Activated CD4-positive, alpha-beta T cell treated with anti-CD3 and anti-CD28 coated beads, Interleukin-2, amount 10 ng/mL, durations not matched to agents 7 days and 5 days (primary cell): ENCODE measurements at places on chromosomes 1 and 21.
A peak's percentile ranks its signal among the peaks of the same experiment; 100 is the strongest.

- H3K36me3 ChIP-seq, result no peaks in the 10 kb centered on the region
- peaks cover 6% of the 10 kb centered on the region for H3K27me3 ChIP-seq
- no peak overlapping the region for H3K4me3 ChIP-seq
- no peak for DNase-seq
- H3K4me1 ChIP-seq, result no peaks in the 10 kb centered on the region
Observed at GRCh38 chr1:247453245-247453644, 4.7 kb downstream of the OR2B11 start.

- no peak overlapping the region for H3K27ac ChIP-seq
- no peaks in the 10 kb centered on the region for H3K36me3 ChIP-seq
- peaks cover 4% of the 10 kb centered on the region for H3K4me1 ChIP-seq
- H3K27me3 ChIP-seq, result peaks cover 2% of the 10 kb centered on the region
- no peak for DNase-seq
- H3K4me3 ChIP-seq, result no peak overlapping the region
Observed at GRCh38 chr1:199308349-199308846, 669.6 kb downstream of the PTPRC start.

GRCh38 chr1:58515794-58516401, 30.6 kb downstream of the OMA1 start:
- no peaks in the 10 kb centered on the region for H3K27me3 ChIP-seq
- no peak overlapping the region for H3K4me3 ChIP-seq
- H3K36me3 ChIP-seq, result peaks cover 11% of the 10 kb centered on the region
- H3K4me1 ChIP-seq, result peaks cover 8% of the 10 kb centered on the region
- peak; percentile 53 for DNase-seq
- peak overlapping the region; percentile 38 for H3K27ac ChIP-seq

DNA sequence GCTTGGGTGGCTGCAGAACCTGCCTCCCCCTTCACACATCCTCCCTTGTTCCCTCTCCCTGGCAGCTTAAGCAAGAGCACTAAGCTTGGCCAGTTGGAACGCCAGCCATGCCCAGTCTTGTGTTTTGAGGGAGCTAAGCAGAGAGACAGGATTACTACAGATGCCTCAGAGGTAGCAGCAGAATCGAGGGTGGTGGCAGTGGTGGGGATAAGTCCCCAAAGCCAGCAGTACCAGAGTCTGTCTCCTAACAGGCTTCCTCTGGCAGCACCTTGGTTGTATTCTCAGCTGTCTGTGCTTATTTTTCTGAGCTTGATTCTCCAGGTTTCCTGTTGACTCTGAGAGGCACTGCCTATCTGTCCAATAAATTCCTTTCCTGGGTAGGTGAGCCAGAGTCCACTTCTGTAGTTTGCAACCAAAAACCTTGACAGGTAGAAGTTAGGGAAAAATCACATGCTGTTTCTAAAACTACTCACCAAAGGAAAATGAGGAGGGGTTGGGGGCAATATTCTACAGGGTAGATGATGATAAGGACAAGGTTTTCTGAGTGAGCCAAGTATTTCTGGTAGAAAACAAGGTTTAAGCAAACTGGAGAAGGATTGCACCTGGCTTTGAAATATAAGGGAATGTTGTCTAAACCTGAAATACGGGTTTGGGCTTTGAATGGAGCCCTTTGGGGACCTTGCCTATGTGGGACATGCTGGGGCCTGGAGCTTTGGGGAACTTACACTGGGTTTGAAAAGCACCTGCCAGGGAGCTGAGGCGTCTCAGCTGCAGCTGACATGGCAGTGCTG, 100.8 kb downstream of the PBX1 start:
- no peak overlapping the region for H3K4me3 ChIP-seq
- no peak overlapping the region for H3K27ac ChIP-seq
- peaks cover 14% of the 10 kb centered on the region for H3K4me1 ChIP-seq
- no peaks in the 10 kb centered on the region for H3K36me3 ChIP-seq
- DNase-seq, result no peak

- peaks cover 60% of the 10 kb centered on the region for H3K4me1 ChIP-seq
- peak overlapping the region; percentile 93 for H3K27ac ChIP-seq
- no peak overlapping the region for H3K4me3 ChIP-seq
- peaks cover 51% of the 10 kb centered on the region for H3K36me3 ChIP-seq
- H3K27me3 ChIP-seq, result no peaks in the 10 kb centered on the region
Observed at GRCh38 chr21:17795146-17796036, 23.8 kb downstream of the C21orf91 start.

GRCh38 chr1:62790716-62791115, 6.8 kb downstream of the ATG4C start:
- no peak overlapping the region for H3K27ac ChIP-seq
- no peak overlapping the region for H3K4me3 ChIP-seq
- no peak for DNase-seq
- no peaks in the 10 kb centered on the region for H3K27me3 ChIP-seq

- no peak overlapping the region for H3K4me3 ChIP-seq
- no peak for DNase-seq
- H3K27ac ChIP-seq, result no peak overlapping the region
- no peaks in the 10 kb centered on the region for H3K27me3 ChIP-seq
- peaks cover 12% of the 10 kb centered on the region for H3K4me1 ChIP-seq
Observed at GRCh38 chr1:6686294-6686693, 15.3 kb downstream of the DNAJC11 start.

GRCh38 chr21:39127506-39127905, 55.7 kb downstream of the PSMG1 start:
- DNase-seq, result no peak
- no peak overlapping the region for H3K27ac ChIP-seq
- no peaks in the 10 kb centered on the region for H3K36me3 ChIP-seq
- H3K4me1 ChIP-seq, result no peaks in the 10 kb centered on the region
- H3K27me3 ChIP-seq, result peaks cover 9% of the 10 kb centered on the region
- H3K4me3 ChIP-seq, result no peak overlapping the region

DNA sequence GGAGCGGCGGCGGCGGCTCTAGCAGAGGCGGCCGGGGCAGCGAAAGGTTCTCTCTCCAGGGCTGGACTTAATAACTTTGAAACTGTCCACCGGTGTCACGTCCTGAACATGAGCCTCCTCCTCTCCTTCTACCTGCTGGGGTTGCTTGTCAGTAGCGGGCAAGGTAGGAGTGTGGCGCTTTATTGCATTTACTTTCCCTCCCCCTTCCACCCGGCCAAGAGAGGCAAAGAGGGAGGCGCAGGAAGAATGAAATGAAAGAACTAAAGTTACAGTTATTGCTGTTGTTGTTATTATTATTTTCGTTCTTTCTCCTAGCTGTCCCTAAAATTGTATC, 214 bp downstream of the NCAM2 start:
- H3K4me3 ChIP-seq, result peak overlapping the region; percentile 61
- H3K27me3 ChIP-seq, result peaks cover 26% of the 10 kb centered on the region
- peaks cover 11% of the 10 kb centered on the region for H3K4me1 ChIP-seq

DNA sequence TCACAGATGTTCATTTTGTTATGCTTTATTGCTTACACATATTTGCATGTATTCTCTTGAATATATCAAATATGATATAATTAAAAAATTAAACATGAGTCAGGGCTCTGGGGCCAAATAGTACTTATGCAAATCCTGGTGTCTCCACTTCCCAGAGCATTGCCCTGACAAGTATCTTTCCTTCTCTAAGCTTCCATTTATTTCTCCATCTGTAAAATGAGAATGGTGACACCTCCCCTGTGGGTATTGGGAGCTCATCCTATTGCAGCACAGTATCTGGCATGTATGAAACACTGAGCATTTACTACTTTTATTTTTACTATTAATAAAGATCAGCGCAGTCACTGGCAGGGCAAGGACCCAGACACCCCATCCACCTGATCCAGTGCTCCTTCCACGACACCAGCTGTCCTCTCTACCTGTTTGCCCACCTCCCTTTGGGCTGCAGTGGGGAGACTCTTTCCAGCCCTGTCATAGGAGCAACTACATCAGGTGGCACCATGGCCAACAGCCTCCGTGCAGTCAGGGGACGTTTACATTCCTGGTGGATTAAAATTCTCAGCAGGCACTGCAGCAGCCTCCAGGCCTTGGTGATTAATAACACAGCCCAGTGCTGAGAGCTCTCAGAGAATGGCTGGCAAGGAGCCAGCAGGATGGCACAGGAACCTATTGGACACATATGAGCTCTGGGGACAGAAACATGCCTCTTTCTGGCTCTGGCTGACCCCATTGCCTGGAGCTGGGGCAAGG, 113.0 kb downstream of the DMRTB1 start:
- H3K4me3 ChIP-seq, result no peak overlapping the region
- no peak overlapping the region for H3K27ac ChIP-seq
- H3K27me3 ChIP-seq, result peaks cover 19% of the 10 kb centered on the region
- no peak for DNase-seq

DNA sequence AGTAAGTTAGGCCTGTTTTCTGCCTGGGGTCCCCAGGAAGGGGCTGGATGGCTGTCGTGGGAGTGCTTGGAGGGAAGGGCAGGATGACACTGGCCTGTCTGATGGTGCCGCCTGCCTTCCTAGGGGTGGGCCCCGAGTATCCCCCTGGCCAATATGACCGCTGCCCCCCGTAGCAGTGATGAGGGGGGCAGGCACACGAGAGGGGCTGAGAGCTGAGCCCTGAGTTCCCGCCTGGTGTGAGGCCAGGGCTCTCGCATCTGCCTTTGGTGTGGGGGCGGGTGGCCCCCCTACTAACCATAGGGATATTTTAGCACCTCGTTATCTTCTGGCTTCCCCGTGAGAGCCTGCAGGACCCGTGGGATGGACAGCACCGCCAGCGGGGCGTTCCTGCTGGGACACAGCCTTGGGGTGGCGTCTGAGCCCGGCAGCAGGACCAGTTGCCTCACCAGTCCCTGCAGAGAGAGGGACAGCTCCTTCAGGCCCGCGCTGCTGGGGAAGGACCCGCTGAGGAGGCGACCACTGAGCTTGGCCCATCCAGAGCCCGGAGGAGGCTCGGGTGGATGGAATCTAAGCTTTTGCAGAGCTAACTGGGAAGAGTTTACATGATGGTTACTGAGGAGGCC, 10.4 kb downstream of the KRTAP10-1 start:
- no peaks in the 10 kb centered on the region for H3K4me1 ChIP-seq
- H3K27me3 ChIP-seq, result no peaks in the 10 kb centered on the region
- DNase-seq, result no peak

GRCh38 chr1:14946684-14947238, 206.8 kb upstream of the TMEM51 start:
- no peaks in the 10 kb centered on the region for H3K27me3 ChIP-seq
- no peaks in the 10 kb centered on the region for H3K36me3 ChIP-seq
- no peak overlapping the region for H3K27ac ChIP-seq

- H3K27ac ChIP-seq, result no peak overlapping the region
- H3K4me1 ChIP-seq, result peaks cover 8% of the 10 kb centered on the region
- H3K27me3 ChIP-seq, result peaks cover 5% of the 10 kb centered on the region
- no peak for DNase-seq
- H3K4me3 ChIP-seq, result no peak overlapping the region
Observed at GRCh38 chr1:94723894-94724293, 96.3 kb upstream of the SLC44A3 start.
